GM23338 (cell line): ENCODE measurements at places on chromosomes 1 and 21. TPM values are rescaled to one million over a fixed set of nuclear protein-coding genes. Genes with fewer than 3 reads are reported as not detected.
A peak's percentile ranks its signal among the peaks of the same experiment; 100 is the strongest.

Gene FYB2
- not detected in 2 replicates for total RNA-seq

Gene LCE1D
- total RNA-seq = not detected in 2 replicates

DNA sequence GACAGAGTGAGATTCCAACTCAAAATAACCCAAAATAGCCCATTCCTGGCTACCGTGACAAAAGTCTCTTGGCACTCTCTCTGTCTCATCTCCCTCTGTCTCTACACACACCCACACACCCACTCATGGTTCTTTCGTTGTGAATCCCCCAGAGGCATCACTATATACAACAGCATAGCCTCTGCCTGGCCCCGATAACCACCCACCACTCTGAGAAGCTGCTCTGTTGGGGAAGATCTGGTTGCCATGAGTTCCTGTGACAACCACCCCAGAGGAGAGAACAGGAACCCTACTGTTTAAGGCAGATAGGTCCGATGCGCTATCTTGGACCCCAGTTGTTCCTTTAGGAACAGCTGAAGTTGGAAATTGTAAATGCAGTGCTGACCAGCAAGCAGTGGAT is 70.4 kb upstream of the LYST start:
- DNase-seq = no peak

DNA sequence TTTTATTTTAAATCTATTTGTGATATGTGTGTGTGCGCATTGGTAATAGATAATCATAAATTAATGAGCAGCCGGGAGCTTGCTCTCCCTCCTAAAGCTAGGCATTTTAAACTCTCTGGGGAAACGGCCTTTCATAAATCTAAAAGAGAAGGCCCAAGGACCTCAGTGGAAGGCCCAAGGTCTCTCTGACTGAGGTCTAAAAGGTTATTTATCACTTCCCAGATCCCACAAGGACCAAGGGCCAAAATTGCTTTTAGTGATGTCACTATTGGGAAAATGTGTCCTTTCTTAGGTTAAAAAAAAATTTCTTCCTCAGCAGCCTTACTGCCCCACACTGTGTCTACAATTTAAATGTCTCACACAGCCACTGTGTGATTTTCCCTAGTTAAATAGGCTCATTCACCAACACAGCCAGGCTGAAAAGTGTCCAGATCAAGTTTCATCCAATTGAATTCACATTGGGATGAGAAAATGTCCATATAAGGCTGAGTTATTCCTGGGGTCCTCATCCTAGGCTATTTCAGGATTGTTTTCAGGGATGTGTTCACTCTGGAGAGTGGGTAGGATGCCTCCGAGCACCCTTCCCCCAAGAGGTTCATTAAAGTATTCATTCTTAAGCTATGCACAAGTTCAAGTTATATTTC is 46.1 kb downstream of the SLC44A3 start:
- DNase-seq = no peak

- DNase-seq = no peak
Measured at GRCh38 chr1:94947437-94947836, 20.5 kb upstream of the CNN3 start.

DNA sequence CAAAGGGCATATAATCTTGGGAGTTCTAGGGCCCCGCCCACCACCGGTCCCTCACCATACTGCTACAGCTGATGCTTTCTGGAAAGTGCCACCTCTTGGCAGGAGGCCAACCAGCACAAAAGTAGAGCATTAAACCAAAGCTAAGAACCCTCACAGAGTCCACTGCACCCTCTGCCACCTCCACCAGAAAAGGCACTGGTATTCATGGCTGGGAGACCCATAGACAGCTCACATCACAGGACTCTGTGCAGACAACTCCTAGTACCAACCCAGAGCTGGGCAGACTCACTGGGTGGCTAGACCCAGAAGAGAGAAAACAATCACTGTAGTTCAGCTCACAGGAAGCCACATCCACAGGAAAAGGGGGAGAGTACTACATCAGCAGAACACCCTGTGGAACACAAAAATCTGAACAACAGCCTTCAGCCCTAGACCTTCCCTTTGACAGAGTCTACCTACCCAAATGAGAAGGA is 10.8 kb downstream of the THEM4 start:
- DNase-seq = no peak

GRCh38 chr1:163906283-163906682 is 584.5 kb downstream of the NUF2 start:
- DNase-seq = no peak

DNA sequence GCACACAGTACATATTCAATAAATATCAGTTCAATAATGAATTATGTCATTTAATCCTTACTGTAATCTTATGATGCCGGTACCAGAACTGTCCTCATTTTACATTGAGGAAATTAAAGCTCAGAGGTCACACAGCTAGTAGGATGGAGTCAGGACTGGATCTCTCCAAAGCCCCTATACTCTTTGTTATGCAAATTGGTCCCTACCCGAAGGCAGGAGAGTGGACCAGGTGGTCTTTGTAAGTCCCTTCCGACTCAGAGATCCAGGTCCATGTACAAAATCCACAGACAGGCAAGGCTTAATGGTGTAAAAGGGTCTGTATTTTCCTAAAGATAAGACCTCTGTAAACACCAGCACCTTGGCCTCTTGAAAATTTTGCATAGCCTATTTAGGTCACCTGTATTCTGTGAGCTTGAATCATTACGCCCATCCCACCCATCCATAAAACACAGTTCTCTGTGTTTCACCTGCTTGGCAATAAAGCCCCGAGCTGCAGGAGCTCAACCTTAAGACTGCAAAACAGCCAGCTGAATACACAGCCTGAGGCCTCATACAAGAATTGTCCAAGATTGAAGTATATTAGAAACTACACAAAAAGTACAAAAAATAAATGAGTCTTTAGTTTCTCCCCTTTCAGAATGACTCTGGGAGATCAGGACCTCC is 41.7 kb downstream of the PLXNA2 start:
- peak; percentile 27 for DNase-seq

- DNase-seq = no peak
Measured at GRCh38 chr1:20008391-20008841, 29.0 kb upstream of the PLA2G2A start.

GRCh38 chr1:224509907-224510306 is 75.3 kb upstream of the WDR26 start:
- DNase-seq = no peak

DNA sequence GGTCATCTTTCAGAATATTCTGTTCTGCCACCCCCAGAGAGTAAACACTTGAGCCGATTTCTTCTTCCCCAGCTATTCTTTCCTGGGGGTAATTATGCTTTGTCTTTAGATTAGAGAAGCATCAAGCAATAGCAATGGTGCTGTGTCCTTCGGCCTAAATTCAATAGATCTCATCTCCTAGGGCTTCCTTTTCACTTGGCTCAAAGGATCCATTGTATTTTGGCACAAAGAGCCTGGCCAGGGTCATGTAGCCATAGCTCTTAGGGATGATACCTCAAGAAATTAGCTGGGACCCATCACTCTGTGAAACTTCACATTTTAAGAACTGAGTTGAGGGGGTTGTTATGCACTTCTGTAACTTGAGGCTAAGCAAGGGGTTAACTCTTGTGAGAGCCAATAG is 27.0 kb downstream of the MRPS6 start:
- no peak for DNase-seq

DNA sequence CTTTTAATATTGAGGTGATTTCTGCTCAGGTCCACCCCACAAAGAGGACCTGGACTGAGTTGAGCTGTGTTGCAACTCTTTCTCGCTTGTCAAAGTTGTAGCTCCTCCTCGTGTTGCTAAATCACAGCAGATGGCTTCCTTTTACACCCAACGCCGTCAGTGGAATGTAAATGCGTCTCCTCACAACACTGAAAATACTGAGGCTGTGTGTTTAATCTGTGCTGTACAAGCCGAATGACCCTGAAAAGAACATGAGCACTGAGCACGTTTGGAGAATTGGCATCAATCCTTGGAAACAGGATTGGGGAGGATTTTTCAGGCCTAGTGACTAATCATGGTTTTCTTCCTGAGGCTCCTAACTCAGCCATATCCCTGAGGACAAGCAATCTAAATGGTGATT is 196.0 kb downstream of the CRB1 start:
- DNase-seq = peak; percentile 37
